Activated T-helper 1 cell treated with anti-CD3 and anti-CD28 coated beads, Interleukin-2, amount 50 U/mL, for 16 hours (primary cell): ENCODE measurements at places on chromosomes 3 and 15.

DNA sequence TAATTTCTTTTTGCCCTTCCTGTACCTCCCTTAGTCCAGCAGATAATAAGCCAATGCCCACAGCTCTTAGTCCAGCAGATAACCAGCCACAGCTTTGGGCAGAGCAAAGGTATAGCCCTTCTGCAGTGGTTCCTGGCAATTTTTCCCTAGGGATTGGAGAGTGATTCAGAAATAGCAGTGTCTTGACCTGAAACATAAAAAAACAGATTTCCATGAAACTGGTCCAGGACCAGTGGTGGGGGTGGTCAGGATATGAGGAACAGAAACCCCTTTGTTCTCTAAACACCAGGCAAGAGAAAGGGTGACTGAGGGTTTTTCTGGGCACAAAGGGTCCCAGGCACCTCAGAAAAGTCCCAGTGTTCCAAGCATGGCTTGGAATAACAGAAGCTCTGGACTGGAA is 103.4 kb downstream of the ARRDC4 start:
- no peak for DNase-seq

DNA sequence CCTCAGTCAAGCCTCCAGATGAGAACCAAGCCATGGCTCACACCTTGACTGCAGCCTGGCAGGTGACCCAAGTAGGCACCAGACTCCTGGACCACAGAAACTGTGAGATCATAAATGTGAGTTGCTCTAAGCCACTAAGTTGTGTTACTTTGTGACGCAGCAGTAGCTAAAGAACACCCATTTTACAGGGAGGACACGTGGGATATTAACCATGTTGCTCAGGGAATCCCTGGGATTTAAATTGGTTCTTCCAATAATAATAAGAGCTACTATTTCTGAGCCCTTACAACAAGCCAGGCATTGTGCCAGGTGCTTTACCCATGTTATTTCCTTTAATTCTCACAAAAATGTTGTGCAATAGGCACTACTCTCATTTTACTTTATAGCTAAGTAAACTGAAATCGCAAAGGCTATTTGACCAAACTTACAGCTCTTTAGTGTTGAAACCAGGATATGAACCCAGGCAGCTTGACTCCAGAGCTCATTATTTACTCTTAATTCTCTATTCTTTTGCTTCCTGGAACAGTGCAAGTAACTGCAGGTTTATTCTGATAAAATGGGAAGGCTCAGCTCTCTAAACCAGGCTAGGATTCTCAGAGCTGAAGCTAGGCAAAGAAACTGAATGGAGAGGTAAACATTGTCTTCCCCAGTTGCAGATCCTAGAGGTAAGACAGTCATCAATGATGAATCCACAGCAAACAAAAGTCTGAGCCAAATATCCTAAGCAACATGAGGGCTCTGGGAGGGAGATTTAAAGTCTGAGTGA is 294.4 kb downstream of the KBTBD8 start:
- DNase-seq, result no peak

DNA sequence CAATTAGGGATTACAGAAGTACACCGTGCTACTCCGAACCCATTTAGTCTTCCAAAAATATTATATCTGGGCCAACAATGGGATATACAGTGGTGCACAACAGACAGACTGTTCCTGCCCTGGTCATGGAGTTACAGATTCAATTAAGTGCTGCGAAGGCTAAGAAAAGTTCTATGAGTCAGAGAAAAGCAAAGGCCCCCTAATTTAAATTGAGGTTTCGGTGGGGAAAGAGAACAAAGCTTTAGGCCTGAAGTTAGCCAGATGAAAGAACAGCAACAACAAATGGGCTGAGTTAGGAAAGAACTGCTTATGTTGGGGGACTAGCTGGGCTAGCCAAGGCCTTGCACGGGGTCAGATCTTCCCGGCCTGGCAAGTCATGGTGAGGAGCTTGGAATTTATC is 131.8 kb downstream of the MDFIC2 start:
- DNase-seq, result no peak

DNA sequence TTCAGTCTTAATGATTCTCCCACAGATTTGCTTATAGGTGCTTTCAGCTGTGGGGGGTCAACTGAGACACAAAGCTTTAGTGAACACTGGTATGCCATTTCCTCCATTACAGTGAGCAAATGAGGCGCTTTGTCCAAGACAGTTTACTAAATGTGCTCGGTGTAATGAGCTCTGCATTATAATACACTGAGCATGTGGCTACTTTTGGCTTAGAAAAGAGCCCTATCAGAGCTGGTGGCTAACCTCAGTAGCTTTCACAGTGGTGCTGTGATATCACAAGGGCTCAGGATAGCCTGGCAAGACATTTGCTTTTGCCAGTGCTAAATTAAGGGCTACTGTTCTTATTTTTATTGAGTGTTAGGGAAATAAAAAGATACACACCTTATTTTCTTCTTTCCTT is 749.7 kb upstream of the ARPP21 start:
- no peak for DNase-seq

DNA sequence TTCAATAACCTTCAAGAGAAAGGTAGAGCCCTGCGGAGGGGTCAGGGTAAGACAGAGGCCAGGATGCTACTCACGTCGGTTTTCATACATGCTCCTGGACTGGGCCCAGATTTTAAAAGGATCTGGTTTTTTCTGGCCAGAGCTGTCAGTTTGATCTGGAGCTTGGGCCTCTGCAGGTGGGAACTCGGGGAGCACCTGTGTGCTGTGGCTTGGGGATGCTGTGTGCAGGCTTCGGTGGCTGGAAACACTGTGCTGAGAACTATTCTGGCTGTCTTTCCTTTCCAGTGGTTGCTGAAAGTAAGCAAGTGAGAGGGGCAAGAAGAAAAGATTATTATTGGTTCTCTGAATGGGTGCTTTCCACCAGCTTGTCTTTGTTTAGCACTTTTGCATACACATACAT is 647.6 kb downstream of the MAGI1 start:
- no peak for DNase-seq

DNA sequence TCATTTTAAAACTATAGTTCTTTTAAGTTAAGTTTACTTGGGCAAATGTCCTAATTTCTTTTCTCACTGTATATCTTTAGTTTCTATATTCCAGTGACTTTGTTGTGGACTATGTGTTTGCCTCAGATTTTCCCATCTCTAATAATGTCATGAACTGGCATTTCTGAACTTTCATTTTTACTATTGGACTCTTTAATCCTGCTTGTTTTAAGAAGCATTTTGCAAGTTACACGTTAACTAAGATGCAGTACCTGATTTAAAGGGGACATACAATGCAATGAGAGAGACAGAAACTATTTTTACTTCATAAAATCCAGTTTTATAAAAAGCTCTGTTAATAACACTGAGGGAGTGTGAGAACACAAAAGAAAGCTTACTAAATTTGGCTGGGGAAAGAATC is 58.6 kb upstream of the PHLDB2 start:
- DNase-seq, result no peak

DNA sequence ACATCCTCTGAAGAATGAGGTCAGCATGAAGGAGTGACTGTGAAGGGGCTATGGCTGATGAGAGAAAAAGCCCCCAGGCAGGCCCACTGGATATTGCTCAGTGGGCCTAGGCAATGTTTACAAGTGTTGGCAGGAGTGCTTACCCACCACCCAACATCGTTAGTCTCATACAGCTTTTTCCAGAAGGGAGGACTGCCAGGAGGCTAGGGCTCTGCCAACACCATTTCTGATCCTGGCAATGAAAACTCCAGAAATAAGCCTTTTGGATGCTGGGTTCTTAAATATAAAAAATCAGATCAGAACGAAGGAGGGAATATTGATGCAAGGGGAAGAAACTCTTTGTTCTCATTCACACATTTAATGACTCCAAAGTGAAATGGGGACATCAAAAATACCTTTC is 189.1 kb downstream of the DCLK3 start:
- no peak for DNase-seq

GRCh38 chr3:135191708-135192107 is 396.6 kb downstream of the EPHB1 start:
- DNase-seq, result no peak

DNA sequence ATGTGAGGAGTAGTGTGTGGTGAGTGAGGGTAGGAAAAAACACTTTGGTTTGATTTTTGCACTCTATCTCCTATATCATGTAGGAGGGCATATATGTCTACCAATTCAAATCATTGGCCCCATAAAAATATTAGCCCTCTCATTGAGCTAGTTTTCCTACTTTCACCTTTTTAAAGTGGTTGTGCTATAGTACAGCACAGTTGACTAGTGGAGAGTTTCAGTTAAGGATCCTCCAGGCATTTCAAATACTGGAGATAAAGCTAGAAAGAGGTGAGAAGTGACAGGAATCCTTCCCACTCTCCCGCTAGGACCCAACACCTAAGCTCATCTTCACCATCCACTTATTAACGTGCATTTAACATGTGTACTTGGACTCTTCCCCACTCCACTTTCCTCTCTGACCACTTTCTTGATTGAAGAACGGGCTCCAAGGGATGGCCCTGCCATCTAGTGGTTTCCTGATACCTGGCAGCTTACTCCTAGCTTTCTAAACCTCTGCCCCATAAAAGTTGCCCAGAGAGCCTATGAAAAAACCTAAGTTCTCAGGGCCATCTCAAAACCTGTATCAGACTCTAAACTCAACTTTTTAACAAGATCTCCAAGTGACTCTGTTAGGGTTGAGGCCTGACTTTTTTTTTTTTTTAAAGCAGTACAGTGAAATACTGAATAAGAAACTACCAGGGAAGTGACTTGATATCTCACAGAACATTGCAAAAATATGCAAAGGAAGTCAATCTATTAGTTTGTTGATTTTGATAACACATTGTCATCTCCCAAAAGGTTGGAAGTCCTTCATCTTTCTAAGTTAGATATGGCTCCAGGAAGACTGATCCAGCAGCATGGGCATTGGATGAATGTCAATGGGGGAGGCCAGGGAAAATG is 17.9 kb downstream of the IL12A start:
- DNase-seq, result no peak

DNA sequence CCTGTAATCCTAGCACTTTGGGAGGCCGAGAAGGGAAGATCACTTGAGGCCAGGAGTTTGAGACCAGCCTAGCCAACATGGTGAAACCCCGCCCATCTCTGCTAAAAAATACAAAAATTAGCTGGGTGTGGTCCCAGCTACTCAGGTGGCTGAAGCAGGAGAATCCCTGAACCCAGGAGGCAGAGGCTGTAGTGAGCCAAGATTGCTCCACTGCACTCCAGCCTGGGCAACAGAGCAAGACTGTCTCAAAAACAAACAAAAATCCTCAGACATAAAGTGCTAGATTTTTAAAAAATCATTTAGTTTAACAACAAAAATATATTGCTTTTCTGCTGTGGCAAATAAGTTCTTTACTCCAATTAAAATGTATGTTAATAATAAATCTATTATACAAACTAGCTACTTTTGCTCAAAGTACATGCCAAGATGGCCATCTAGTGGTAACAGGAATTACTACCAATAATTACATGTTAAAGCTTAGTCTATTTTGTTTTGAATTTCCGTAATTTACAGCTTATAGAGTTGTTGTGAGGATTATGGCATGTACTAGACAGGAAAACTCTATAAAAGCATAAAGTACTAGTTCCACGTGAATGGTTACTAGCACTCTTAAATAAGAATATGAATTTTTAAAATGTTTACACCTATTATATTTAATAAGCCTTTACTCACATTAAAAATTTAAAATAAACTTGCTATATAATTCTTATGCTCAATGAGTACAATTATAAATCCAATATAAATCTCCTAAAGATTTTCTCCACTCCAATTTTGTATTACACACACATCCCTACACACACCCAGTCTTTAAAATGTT is 39.0 kb downstream of the GABPB1 start:
- DNase-seq, result no peak

- DNase-seq, result no peak
Measured at GRCh38 chr3:71681224-71681668, 44.0 kb downstream of the EIF4E3 start.

DNA sequence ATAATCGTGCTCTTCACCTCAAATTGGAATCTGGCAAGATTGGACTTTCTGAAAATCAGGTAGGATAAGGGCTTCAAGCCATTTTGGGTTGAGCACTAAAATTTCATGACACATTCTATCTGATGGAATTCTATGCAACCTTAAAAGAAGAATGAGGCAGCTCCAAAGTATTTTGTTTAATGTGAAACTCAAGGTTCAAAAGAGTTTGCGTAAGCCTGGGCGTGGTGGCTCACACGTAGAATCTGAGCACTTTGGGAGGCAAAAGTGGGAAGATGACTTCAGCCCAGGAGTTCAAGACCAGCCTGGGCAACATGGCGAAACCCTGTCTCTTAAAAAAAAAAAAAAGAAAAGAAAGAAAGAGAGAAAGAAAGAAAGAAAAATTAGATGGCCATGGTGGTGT is 3.6 kb upstream of the PLA1A start:
- no peak for DNase-seq

DNA sequence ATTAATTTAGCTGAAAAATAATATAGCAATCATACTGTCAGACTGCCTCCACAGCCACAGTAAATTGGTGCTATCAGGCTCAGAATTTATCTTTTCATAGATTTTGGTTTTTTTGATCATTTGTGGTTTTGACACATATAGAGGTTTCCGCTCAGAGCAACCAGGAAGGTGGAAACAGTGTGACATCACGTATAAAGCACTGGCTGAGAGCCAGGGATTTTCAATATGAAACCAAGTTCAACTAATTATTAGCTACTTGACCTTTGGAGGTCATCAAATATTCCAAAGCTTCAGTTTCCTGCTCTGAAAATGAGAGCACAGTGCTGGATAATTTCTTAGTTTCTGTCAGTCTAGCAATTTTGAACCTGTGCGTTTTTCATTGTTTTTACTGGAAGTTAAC is 433.8 kb upstream of the SUCLG2 start:
- DNase-seq, result no peak

GRCh38 chr15:56866803-56867202 is 51.6 kb upstream of the TCF12 start:
- no peak for DNase-seq

DNA sequence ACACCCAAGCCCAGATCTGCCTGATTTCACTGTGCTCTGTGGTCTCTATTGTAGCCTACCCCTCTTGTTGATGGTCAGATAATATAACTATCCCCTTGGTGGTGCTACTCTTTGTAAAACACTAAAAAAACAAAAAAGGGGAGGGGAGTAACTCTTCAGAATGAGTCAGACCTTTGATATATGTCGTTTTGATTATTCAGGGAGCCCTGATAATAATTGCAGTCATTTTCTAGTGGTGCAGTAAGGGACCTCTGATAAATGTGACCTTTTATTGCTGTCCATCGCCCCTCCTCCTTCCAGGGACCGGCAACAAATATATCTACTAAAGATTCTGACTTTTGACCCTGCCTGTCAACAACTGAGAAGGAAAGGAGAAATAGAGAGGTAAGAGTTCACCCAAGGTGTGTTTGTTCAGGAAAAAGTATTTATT is 45.1 kb upstream of the MAGI1 start:
- no peak for DNase-seq

- no peak for DNase-seq
Measured at GRCh38 chr3:112640930-112641801, at the start of gene CCDC80. Gene CCDC80, minus strand, starts transcription at chr3:112641143. Its CDS starts 1,238 bp downstream, at chr3:112639905.
